ENCODE measurements at places on chromosomes 6 and 20. TPM values are rescaled to one million over a fixed set of nuclear protein-coding genes. Genes with fewer than 3 reads are reported as not detected.

GRCh38 chr6:83578057-83578456, 65.7 kb downstream of the PRSS35 start:
- peaks cover 2% of the 10 kb centered on the region for H3K27me3 ChIP-seq
- no peak overlapping the region for H3K4me3 ChIP-seq
- DNase-seq, result no peak

DNA sequence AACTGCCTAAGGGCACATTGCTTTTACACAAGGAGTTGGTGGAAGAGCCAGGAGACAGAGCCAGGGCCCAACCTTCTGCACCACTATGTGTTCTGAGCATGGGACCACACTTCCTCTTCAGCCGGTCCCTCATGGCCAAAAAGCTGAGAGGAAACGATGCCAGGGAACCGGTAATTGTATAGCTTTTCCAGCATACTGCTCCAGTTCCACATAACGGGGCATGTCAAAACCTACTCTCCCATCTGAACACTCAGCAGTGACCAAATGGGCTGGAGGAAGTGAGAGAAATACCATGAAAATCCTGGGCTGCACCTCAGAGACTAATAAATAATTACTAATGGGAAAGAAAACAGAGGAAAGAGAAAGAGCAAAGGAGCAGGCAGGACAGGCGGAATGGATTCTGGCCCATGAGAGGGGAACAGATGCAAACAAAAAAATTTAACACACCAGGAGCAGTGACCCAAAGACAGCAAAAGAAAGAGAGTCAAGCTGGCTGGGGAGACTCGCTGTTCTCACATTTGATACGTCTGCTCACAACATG, 52.0 kb upstream of the BMP2 start:
- no peak for DNase-seq
- no peak overlapping the region for H3K27ac ChIP-seq
- H3K4me1 ChIP-seq, result no peaks in the 10 kb centered on the region
- no peaks in the 10 kb centered on the region for H3K36me3 ChIP-seq

GRCh38 chr6:30689022-30689865, 1.5 kb downstream of the NRM start:
- H3K4me3 ChIP-seq, result peak overlapping the region; percentile 94
- no peaks in the 10 kb centered on the region for H3K27me3 ChIP-seq
- H3K36me3 ChIP-seq, result peaks cover 26% of the 10 kb centered on the region
- peak overlapping the region; percentile 64 for H3K27ac ChIP-seq

- DNase-seq, result no peak
- no peaks in the 10 kb centered on the region for H3K27me3 ChIP-seq
- peaks cover 2% of the 10 kb centered on the region for H3K36me3 ChIP-seq
- H3K4me1 ChIP-seq, result peaks cover 67% of the 10 kb centered on the region
- H3K27ac ChIP-seq, result peak overlapping the region; percentile 43
Measured at GRCh38 chr6:25053875-25054371, 118.2 kb upstream of the RIPOR2 start.

The MPIG6B gene
- not detected for total RNA-seq

- DNase-seq, result no peak
- H3K4me1 ChIP-seq, result no peaks in the 10 kb centered on the region
Measured at GRCh38 chr6:75166236-75166635, 39.6 kb downstream of the COL12A1 start.

GRCh38 chr6:87656857-87657256, 45.2 kb downstream of the AKIRIN2 start:
- H3K4me1 ChIP-seq, result peaks cover 30% of the 10 kb centered on the region
- peak; percentile 72 for DNase-seq
- H3K36me3 ChIP-seq, result peaks cover 60% of the 10 kb centered on the region
- peak overlapping the region; percentile 67 for H3K27ac ChIP-seq

DNA sequence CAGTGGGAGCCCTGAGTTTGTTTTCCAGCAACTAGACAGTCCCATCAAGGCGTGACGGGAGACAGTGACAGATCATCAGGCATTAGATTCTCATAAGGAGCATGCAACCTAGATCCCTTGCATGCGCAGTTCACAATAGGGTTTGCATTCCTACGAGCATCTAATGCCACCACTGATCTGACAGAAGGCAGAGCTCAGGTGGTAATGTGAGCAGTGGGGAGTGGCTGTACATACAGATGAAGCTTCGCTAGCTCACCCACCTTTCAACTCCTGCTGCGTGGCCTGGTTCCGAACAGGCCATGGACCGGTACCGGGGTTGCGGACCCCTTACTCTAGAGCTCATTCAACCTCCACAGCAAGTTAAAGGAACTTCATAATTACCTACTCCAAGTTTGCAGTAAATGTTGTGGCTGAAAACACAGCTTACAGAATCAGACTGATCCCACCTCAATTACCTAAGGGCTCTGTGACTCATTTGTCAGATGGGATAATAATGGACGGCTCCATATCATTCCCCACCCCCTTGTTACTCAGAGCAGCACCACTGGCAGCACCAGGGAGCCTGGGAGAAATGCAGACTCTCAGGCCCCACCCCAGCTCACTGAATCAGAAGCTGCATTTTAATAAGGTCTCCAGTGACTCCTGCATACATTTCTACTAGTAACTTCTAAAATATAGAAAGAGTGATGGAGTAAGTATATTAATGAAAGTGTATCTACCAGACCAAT, 15.7 kb downstream of the PXMP4 start:
- no peaks in the 10 kb centered on the region for H3K27me3 ChIP-seq
- peaks cover 4% of the 10 kb centered on the region for H3K4me1 ChIP-seq
- H3K36me3 ChIP-seq, result peaks cover 9% of the 10 kb centered on the region
- no peak overlapping the region for H3K4me3 ChIP-seq
- no peak for DNase-seq

GRCh38 chr6:52499026-52499425, 77.8 kb downstream of the TRAM2 start:
- no peak overlapping the region for H3K27ac ChIP-seq
- no peaks in the 10 kb centered on the region for H3K27me3 ChIP-seq
- H3K36me3 ChIP-seq, result no peaks in the 10 kb centered on the region
- no peak overlapping the region for H3K4me3 ChIP-seq

- H3K4me3 ChIP-seq, result no peak overlapping the region
- DNase-seq, result no peak
- H3K4me1 ChIP-seq, result no peaks in the 10 kb centered on the region
- no peaks in the 10 kb centered on the region for H3K36me3 ChIP-seq
- no peak overlapping the region for H3K27ac ChIP-seq
Measured at GRCh38 chr6:21278375-21278745, 315.2 kb upstream of the SOX4 start.

GRCh38 chr6:79733388-79733787, 102.3 kb downstream of the SH3BGRL2 start:
- no peak overlapping the region for H3K27ac ChIP-seq
- DNase-seq, result no peak
- peaks cover 8% of the 10 kb centered on the region for H3K27me3 ChIP-seq
- H3K36me3 ChIP-seq, result no peaks in the 10 kb centered on the region
- H3K4me3 ChIP-seq, result no peak overlapping the region
- H3K4me1 ChIP-seq, result no peaks in the 10 kb centered on the region

GRCh38 chr20:47055699-47056369, 161.2 kb downstream of the EYA2 start:
- peaks cover 3% of the 10 kb centered on the region for H3K27me3 ChIP-seq
- no peak overlapping the region for H3K4me3 ChIP-seq
- H3K4me1 ChIP-seq, result no peaks in the 10 kb centered on the region
- DNase-seq, result no peak

The SIRPB2 gene
- total RNA-seq, result not detected

- peaks cover 38% of the 10 kb centered on the region for H3K36me3 ChIP-seq
- DNase-seq, result no peak
- no peak overlapping the region for H3K4me3 ChIP-seq
Measured at GRCh38 chr6:31265926-31266325, 6.0 kb downstream of the HLA-C start.

- H3K4me3 ChIP-seq, result no peak overlapping the region
- H3K27ac ChIP-seq, result no peak overlapping the region
- H3K36me3 ChIP-seq, result no peaks in the 10 kb centered on the region
- no peaks in the 10 kb centered on the region for H3K27me3 ChIP-seq
Measured at GRCh38 chr6:21937466-21937865, 343.9 kb downstream of the SOX4 start.

The SLC17A2 gene
- not detected for total RNA-seq
